ENCODE measurements at places on chromosomes 12 and 14. TPM values are rescaled to one million over a fixed set of nuclear protein-coding genes. Genes with fewer than 3 reads are reported as not detected.

DNA sequence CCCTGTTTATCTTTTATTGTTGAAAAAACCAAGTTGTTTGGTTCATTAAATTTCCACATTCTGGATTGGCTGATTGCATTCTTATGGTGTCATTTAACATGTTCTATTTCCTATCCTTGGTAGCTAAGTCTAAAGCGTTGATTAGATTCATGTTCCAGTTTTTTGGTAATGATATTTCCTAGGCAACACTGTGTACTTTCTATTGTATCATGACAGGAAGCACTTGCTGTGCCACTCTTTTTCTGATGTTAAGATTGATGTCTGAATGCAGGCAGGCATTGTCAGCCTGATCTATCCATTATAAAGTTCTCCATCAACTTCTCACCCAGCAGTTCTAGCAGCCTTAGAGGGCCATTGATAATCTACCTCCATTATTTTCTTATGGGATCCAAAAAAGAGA lies 91.1 kb upstream of the ARID2 start:
- DNase-seq: no peak

Gene TSHR
- total RNA-seq: not detected

Gene FAM90A1
- 0.29 TPM for total RNA-seq

GRCh38 chr12:27859648-27860047 lies 79.6 kb upstream of the MANSC4 start:
- DNase-seq: no peak

DNA sequence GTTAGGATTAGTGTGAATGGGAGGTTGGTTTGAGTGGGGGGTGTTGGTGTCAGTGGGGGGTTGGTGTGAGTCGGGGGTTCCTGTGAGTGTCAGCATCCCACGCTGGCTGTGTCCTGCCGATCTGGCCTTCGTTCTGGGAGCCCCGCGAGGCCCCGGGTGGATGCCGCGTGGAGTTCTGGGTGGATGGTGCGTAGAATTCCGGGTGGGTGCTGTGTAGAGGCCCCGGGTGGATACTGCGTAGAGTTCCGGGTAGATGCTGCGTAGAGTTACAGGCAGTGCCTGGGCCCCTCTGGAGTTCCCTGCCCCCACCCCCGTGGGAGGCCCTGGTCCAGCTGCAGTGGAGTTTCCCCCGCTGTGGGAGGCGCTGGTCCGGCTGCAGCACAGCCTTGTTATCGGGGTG lies 8.7 kb downstream of the NOC4L start:
- DNase-seq: no peak
